ENCODE measurements at places on chromosomes 11 and 22. TPM values are rescaled to one million over a fixed set of nuclear protein-coding genes. Genes with fewer than 3 reads are reported as not detected.

GRCh38 chr11:121282386-121282785 is 10.2 kb upstream of the SC5D start:
- DNase-seq = no peak

GRCh38 chr11:47147250-47147649 is 29.4 kb downstream of the ARFGAP2 start:
- no peak for DNase-seq

The TMEM138 gene
- total RNA-seq = 86.6 TPM

The OR51I1 gene
- not detected for total RNA-seq

The EED gene
- total RNA-seq = 29.0 TPM

Data from Panc1 (cell line).